ENCODE measurements at places on chromosomes 3 and 15.

DNA sequence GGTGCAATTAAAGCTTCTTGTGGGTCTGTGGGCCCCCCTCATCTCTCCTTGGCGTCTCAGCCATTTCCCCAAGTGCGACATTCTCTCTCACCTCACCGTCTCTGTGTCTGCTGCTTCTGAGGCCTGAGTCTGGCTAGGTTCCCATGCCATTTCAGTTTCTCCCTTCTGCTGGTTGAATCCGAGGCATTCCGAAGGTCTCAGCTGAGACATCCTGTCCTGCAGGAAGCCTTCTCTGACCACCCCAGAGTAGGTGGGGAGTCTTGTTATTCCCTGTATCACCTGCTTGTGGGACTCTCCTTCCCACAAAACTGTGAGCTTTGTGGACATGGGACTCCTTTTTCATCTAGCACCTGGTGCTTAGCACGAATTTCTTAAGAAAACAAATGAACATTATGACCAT, 78.3 kb downstream of the ASB7 start:
- DNase-seq: no peak

DNA sequence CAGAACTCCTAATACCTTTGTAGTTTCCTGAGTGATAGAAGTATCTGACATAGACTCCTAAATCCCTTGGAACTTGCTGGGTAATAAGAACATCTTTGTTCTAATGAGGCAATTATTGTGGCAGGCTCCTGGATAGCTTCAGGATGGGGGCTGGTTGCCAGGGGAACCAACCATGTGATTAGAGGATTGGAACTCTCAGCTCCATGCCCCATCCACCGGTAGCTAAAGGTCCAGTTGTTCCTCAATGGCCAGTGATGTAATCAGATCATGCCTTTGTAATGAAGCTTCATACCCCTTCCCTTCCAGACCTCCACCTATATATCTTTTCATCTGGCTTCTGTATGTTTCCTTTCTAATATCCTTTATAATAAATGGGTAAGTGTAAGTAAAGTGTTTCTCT, 221.2 kb upstream of the ALCAM start:
- no peak for DNase-seq

DNA sequence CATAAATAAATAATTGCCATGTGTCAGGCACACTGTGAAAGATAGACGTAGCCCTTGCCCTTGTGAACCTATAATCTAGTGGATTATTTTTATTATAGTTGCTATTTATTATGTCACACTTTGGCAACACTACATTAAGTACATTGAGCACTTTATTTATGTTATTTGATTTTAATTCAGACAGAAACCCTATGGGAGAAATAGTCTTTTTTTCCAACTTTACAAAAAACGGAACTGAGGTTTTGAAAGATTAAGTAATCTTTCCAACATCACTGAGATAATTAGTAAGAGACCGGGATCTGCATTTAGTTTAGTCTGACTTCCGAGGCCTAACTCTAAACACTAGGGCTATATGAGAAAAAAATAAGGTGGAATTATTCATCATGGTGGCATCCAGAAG, 2.8 kb upstream of the FILIP1L start:
- DNase-seq: no peak

DNA sequence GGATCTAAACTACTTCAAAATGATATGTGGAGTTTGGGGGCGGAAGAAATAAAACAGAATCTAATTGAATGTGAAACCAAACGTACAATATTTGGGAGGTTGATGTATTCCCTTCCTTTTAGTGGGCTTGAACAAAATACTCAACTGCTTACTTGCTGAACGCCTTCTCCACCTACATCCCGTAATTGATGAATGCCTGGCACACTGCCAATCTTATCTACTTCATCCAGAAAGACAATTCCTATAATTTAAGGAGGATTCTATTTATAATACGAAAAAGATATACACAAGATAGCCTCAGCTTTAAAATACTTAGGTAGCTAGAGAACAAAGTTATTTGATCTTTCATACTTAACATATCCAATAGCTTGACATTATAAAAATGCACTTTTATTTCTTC, 23.1 kb upstream of the PDCD7 start:
- no peak for DNase-seq

DNA sequence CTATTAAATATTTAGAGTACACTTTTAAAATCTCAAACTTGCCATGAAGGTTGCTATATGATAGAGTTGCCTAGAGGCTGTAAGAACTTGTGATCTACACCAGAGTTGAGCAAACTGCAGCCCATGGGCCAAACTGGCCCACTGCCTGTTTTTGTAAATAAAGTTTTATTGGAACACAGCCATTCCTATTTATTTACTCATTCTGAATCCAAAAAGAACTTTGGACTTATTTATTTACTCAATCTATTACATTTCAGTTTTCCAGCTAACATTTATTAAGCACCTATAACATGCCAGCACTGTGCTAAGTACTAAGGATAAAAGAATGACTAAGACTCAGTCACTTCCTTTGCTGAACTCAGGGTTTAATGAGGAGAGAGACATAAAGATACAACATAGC, 403.6 kb downstream of the ERC2 start:
- DNase-seq: no peak

GRCh38 chr3:196741249-196741889, 1.7 kb downstream of the PAK2 start:
- no peak for DNase-seq

GRCh38 chr3:27319847-27320526, 49.2 kb downstream of the NEK10 start:
- no peak for DNase-seq

DNA sequence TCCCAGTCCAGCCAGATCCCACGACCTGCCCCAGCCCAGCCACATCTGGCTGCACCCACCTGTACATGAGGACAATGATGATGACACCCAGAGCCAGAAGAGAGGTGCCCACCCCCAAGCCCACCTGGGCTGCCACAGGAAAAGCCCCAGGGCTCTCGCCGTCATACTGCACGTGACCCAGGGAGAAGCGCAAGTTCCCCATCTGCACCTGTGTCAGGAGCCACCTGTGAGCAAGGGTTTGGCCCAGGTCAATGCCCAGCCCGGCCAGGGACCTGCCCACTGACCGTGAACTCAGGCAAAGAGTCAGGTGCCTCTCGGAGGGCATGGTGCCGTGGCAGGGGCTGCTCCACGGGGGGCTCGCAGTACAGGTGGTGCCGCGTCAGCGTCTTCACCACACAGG, 16.3 kb downstream of the PLXNB1 start:
- DNase-seq: no peak

- DNase-seq: no peak
Measured at GRCh38 chr3:55165278-55165677, 237.4 kb upstream of the LRTM1 start.

GRCh38 chr3:173398111-173398479, 551 bp downstream of the NLGN1 start:
- no peak for DNase-seq

DNA sequence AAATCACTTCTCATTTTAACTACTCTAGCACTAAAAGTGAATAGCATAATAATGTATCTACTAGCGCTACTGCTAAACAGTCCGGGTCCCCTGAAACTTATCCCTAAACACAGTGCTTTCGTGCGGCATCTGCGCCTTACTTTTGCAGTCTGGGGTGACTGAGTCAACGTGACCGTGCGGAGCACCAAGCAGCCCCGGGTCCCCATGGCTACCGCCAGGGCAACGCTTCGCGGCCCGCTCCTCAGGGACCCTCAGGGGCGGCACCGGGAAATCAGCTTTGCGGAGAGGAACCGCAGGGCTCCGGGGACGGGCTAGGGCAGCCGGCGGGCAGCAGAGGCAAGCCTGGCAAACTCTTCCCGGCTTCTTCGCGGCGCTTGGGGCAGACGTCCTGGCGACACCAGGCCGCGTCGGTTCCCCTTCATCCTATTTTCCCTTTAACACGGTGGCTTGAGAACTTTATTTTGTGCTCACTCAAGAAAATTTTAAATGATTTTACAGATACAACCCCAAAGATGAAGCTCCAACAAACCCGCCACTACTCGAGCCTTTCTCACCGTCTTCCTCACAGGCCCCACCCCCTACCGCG, 757 bp upstream of the DIPK2A start:
- DNase-seq: peak; percentile 18

DNA sequence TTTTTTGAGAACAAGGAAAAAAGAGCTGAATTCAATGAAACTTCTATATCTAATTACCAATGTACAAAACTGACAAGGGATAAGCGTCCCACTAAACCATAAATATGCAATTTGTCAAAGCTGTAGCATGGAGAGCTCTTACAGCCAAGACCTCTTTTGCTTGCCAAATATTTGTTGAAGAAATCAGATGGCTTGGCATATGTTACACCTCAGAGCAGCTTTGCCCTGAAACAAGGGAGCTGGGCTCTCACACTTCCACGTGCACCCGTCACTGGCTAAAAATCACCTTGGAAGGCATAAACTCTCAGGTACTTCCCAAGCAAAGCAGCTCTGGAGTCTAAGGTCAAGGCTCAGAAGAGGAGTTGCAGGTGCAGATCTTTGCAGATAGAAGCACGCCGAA, 324.7 kb upstream of the SLCO3A1 start:
- DNase-seq: no peak

GRCh38 chr3:112873632-112874031, 27.0 kb upstream of the CD200R1L start:
- DNase-seq: no peak

- DNase-seq: no peak
Measured at GRCh38 chr3:25033407-25034029, 394.5 kb upstream of the RARB start.

DNA sequence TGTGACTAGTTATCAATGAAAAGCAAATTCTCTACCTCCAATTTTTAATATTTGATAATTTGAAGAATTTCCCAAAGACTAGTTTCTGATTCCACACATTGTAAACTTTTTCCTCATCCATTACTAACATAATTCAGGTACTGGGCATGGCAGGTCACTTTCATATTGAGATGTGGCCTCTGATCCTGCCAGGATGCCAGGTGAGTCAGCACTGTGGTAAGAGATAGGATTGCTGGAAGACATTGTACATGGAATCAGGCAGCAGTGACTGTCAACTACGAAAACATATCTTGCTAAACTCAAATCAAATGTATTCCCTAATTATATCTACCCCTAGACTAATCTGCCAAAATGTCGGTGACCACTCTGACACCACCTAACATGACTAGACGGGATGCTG, 33.2 kb upstream of the POU1F1 start:
- DNase-seq: no peak

DNA sequence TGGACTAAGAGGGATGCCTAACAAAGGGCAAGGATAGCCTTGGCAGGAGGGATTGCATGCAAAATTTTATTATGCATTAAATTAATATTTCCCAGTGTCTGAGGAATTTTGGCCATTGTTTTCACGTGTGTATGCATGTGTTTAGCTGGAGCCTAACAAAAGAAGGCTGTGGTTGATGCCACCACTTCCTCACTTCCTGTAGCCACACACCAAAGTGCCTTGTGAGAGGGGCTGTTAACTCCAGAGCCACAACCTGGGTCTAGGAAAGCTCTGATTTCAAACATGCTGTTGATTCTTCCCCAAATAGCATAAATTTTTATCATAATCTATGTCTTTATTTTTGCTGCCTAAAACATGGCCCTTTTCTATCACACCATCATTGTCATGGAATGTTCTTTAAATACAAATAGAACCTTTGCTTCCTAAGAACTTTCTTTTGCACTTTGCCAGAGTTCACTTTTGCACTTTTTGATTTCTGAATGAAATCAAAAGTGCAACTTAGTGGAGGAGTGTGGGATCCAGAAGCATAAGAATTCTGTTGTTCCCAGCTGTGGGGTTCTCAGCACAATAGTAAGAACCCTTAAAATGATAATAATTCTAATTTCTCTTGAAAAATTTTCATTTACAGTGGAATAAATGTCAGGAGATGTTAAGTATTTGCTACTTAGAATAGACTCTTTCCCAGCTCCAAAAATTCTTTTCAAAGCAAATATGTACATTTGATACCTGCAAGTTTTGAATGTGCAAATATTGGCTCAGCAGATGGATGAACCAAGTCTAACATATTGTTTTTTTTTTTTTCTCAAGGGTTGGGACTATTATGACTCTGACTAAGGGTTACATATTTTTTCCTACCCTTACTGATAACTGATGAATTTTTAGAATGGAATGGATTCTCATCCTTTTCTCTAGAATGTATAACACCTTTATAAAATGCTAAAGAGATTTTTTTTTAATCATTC, 35.6 kb upstream of the SPTSSB start:
- no peak for DNase-seq

- DNase-seq: no peak
Measured at GRCh38 chr3:32813180-32813579, 4.6 kb upstream of the TRIM71 start.

DNA sequence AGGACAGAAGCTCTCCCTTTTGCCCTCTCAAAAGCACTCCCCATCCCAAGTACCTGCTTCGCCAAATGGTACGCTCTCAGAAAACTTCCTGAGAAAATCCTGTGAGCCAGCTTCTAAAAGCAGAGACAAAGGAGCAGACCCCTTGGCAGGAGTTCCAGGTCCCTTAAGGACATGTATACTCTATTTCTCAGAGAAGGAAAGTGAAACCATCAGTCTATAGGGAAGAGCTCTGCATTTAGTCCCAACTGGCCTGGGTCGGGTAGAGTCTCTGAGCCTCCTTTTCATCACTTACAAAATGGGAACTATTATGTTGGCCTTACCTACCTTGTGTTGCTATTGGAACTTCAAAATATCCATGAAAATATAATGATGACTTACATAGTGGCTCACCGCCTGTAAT, 19.7 kb downstream of the DAPK2 start:
- DNase-seq: no peak

DNA sequence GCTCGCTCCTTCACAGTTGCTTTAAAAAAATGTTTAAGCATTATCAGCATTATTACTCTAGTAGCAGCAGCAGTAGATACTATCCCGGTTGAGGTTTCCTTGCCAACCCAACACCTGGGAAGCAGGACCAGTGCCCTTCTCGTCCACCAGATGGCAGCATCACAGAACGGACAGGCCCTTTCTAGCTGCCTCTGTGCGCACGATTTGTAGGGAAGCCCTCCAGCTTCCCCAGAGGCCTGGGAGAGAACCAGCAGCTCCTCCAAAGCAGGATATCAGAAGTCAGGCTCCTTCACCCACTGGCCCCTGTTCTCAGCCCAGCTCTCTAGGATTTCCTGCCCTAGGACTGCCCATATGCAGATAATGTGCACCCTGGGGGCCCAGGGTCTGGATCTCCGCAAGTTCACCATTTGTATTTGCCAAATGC, 16.8 kb upstream of the ESYT3 start:
- peak; percentile 37 for DNase-seq

- no peak for DNase-seq
Measured at GRCh38 chr3:9347887-9348286, 15.0 kb upstream of the THUMPD3 start.

GRCh38 chr3:148631124-148631903, 66.4 kb upstream of the AGTR1 start:
- DNase-seq: no peak

DNA sequence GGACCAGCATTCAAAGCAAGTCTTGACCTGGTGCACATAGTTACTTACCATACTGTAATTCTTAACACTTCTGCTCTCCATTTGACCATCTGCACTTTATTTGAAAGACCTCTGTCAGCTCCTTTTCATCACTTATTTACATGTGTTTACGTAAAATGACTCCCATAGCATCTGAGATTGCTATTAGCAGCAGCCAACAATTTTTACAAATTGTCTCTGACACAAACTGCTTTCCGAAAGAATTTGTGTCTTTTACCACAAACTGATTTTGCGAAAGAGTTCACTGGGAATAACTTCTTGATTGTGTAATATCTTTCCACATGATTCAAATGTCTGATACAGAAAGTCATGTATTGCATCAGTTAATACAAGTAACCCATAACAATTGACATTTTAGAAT, 144.1 kb upstream of the PEX5L start:
- no peak for DNase-seq

- DNase-seq: no peak
Measured at GRCh38 chr15:93803421-93804152, 427.8 kb upstream of the MCTP2 start.
